ENCODE measurements at places on chromosomes 16 and 17. TPM values are rescaled to one million over a fixed set of nuclear protein-coding genes. Genes with fewer than 3 reads are reported as not detected.
A peak's percentile ranks its signal among the peaks of the same experiment; 100 is the strongest.

GRCh38 chr17:67606896-67607604 lies 110.7 kb upstream of the NOL11 start:
- no peak overlapping the region for H3K4me3 ChIP-seq
- H3K27ac ChIP-seq: peak overlapping the region; percentile 41
- no peaks in the 10 kb centered on the region for H3K36me3 ChIP-seq
- no peak for DNase-seq
- H3K27me3 ChIP-seq: no peaks in the 10 kb centered on the region

- DNase-seq: no peak
- no peak overlapping the region for H3K4me3 ChIP-seq
- H3K27ac ChIP-seq: no peak overlapping the region
- H3K27me3 ChIP-seq: no peaks in the 10 kb centered on the region
These were observed 250.3 kb upstream of the CDH11 start for GRCh38 chr16:65372171-65372570.

DNA sequence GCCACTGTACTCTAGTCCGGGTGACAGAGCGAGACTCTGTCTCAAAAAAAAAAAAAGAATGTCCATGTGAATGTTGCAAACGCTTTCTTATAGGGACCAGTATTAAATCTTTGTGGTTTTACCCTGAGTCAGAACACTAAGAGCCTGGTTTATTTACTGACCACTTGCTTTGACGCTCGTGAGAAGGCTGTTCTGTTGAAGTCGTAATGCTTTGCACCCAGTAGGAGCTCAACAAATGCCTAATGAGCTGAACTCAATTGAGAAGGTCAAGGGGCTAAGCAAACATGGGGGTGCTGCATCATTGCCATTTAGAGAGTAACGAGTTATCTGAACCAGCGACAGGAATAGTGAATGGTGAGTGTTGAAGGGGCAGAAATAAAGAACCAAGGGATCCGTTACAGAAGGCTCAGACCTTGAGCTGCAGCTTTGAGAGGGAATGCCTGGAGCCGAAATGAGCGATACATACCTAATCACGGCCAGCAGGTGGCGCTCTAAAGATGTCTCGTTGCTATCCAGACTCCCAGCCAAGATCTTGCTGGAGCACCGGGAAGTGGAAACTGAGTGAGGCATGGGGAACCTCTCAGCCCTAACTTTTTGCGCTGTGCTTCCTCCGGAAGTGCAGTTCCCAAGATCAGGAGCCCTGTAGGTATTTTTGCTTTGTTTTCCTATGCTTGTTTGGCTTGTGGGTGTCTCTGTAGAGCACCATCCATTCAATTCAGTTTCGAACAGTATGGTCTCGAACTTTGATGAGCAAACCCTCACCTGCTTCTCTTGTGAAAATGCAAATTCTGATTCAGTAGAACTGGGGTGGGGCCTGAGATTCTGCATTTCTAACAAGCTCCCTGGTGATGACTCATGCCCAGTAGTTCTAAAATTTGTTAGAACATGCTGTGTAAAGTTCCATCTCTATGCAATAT lies 12.6 kb upstream of the RNF222 start:
- no peaks in the 10 kb centered on the region for H3K36me3 ChIP-seq
- H3K27ac ChIP-seq: no peak overlapping the region
- H3K4me1 ChIP-seq: peaks cover 7% of the 10 kb centered on the region
- no peak overlapping the region for H3K4me3 ChIP-seq
- H3K27me3 ChIP-seq: no peaks in the 10 kb centered on the region
- peak; percentile 94 for DNase-seq

Gene MAP2K3
- total RNA-seq: 23.3 TPM

DNA sequence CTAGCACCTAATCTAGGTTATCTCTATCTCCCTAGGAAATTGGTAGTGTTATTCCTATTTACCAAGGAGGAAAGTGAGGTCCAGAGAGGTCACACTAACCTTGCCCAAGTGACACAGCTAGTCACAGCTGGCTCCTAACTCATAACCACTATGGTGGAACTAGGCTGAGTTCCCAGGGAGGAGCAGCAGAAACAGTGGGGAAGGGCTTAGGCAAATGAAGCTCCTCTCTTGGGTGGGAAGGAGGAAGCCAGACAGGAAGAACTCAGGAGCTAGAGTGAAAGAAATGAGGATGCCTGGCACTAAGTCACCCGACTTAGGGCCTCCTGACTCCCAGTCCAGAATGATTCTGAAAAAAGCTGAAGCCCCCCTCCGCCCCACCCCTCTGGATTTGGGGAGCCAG lies 34.5 kb downstream of the PSME3IP1 start:
- H3K27me3 ChIP-seq: no peaks in the 10 kb centered on the region
- peaks cover 55% of the 10 kb centered on the region for H3K36me3 ChIP-seq
- no peak overlapping the region for H3K27ac ChIP-seq
- peaks cover 28% of the 10 kb centered on the region for H3K4me1 ChIP-seq
- DNase-seq: peak; percentile 75

DNA sequence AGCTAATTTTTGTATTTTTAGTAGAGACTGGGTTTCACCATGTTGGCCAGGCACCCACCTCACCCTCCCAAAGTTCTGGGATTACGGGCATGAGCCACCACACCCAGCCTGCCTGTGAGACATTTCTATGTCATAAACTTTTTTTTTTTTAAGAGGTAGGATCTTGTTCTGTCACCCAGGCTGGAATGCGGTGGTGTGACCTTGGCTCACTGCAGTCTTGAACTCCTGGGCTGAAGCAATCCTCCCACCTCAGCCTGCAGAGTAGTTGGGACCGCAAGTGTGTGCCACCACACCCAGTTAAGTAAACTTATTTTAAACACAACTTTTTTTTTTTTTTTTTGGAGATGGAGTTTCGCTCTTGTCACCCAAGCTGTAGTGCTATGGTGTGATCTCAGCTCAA lies 47.2 kb downstream of the SCNN1G start:
- no peak overlapping the region for H3K4me3 ChIP-seq
- H3K4me1 ChIP-seq: no peaks in the 10 kb centered on the region
- no peak overlapping the region for H3K27ac ChIP-seq

Gene ZNF597
- 1.7 TPM for total RNA-seq

Gene CPPED1
- 13.9 TPM for total RNA-seq

Gene EPN2
- total RNA-seq: 31.6 TPM

DNA sequence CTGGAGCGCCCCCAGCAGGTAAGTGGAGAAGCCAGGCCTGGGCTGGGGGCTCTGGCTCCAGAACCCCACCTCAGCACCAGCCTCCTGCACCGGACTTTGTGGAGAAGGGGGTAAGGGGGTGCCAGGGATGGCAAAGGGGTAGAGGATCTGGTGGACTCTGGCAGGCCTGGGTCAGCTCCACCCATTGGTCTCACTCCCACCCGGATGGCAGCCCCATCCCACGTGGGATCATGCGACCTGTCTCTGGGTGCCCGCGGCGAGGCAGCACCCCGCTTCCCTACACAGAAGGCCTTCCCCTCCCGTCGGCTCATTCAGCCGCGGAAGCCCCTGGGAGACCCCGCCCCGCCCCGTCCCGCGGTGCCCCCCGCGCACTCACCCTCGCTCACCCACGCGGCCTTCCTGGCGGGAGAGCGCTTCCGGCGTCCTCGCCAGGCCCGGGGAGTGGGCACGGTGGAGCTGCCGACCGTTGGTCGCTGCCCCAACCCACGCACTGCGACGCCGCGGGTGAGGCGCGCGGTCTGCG lies 498 bp upstream of the PLEKHG4 start:
- peak overlapping the region; percentile 58 for H3K27ac ChIP-seq
- peak overlapping the region; percentile 66 for H3K4me3 ChIP-seq
- DNase-seq: no peak
- H3K4me1 ChIP-seq: peaks cover 35% of the 10 kb centered on the region
- no peaks in the 10 kb centered on the region for H3K27me3 ChIP-seq

- DNase-seq: no peak
These were observed 540.4 kb upstream of the CDH11 start for GRCh38 chr16:65662256-65662655.
